ENCODE measurements at places on chromosomes 2 and 18. TPM values are rescaled to one million over a fixed set of nuclear protein-coding genes. Genes with fewer than 3 reads are reported as not detected.

LYG2 gene
- not detected for total RNA-seq

CLEC4F gene
- total RNA-seq = not detected

GRHL1 gene
- total RNA-seq = 0.86 TPM

TBR1 gene
- total RNA-seq = under 0.01 TPM

ASIC4 gene
- not detected for total RNA-seq
